ENCODE measurements at places on chromosomes 6 and 20.

GRCh38 chr20:22771706-22772105 lies 187.3 kb upstream of the FOXA2 start:
- DNase-seq = no peak

DNA sequence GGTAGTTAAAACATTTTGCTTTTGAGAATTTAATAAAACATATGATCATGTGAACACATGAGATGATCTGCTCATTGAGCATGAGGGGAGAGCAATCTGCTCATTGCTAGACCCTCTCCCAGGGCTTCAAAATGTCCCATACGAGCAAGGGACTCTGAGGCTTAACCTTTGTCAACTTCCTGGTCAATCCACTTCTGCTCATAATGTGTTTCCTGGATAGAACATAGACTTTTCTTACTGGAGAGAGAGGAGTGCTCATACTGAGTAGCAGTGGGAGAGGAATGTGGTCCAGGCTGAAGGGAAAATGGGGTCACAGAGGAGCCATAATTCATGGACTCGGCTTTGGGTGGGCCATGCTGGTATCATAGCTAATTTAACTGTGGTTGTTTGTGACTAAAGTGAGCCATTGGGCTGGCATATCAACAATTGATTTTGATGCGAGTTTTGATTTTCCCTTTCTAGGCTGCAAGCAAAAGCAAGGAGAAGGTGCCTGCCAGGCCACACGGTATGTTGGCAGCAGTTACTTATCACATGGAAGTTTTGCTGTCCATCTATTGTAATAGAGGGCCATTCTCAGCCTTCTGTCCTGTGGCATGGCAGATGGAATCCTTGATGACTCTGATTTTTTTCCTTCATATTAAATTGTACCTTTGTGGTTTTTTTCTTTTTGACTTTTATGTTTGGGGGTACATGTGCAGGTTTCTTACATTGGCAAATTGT lies 20.8 kb upstream of the ADGRF4 start:
- no peak for DNase-seq

DNA sequence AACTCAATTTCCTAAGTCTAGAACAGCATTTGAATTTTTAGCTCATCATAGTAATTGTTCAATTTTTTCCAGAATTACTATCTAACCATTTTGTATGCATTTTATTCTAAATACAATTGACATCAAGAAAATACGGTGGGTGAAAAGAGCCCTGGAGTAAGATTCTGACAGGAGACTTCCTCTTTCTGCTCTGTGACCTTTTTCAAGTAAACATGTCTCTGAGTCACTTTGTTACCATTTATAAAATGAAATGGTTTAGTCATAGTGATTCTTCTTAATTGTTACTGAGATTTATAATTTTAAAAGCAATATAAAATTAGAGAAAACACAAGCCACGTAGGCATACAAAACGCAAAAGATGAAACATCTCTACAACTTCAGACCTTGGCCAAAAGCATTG lies 80.2 kb downstream of the PLCB1 start:
- DNase-seq = peak; percentile 62

GRCh38 chr20:31544600-31544999 lies 30.4 kb downstream of the HM13 start:
- no peak for DNase-seq

GRCh38 chr6:153043719-153044118 lies 41.2 kb upstream of the MTRF1L start:
- DNase-seq = no peak

DNA sequence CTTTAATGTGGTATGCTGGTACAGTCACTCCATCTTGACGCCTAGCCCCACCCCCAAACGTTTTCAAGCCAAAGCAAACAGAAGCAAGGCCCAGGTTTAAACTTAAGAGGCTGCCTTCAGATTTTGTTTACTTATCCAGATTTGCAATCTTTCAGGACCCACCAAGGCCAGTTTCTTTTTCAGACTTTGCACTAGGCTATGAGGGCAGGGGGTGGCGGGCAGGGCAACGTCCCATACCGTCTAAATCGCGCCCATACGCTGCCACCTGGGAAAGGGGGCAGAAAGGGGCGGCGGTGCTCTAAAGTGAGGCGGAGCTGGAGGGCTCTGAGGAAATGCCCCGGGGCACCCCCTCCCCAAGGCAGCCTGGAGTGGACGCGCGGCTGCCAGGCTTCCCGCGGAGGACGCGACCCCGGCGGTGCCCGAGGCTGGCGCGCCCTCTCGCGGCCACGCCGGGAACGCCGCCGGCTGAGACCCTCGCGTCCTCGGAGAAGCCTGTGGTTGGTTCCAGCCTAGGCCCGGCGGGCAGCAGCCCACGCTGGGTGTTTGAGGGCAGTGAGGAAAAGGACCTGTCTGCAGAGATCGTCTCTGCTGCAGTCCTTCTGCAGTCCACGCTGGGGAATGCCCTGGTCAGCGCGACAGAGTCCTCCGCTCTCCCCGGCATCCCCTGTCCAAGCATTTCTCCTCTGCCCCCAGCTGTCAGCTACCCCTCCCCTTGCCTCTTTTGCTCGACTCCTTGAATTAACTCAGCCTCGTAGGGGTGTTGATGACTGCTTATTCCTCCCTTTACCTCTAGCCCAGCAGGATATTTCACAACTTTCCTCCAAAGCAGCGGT lies 129.2 kb upstream of the PRND start:
- peak; percentile 52 for DNase-seq

- no peak for DNase-seq
These were observed 104.3 kb downstream of the FARS2 start for GRCh38 chr6:5365436-5366195.

DNA sequence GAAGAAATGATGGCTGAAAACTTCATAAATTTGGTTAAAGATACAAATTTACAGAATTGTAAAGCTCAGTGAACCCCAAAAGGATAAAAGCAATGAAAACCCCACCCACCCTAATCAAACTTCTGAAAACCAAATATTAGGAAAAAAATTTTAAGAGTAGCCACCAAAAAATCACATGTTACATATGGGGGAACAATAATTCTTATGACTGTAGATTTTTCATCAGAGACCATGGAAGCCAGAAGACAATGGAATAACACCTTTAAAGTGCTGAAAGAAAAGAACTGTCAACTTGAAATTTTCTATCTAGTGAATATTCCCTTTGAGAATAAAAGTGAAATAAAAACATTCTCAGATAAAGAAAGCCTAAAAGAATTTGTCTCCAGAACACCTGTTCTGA lies 24.4 kb downstream of the PROCR start:
- DNase-seq = no peak

DNA sequence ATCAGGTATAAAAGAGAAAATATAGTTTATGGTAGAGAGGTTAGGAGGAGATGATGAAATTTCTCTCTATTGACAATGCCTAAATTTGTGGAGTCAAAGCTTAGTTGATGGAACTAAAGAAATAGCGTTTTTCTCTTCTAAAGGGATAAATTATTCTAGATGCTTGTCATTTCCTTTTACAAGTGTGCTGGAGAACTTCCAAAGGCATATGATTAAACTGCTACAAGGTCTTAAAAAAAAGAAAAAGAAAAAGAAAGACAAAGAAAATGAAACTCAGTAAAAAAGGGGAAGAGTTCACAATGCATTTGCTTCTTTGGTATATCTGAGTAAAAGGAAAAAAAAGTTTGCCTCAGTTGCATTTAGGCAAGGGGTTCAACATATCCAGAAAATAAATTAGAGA lies 499.8 kb upstream of the PTCHD4 start:
- peak; percentile 3 for DNase-seq

GRCh38 chr6:155366325-155366724 lies 52.0 kb upstream of the TFB1M start:
- DNase-seq = no peak

DNA sequence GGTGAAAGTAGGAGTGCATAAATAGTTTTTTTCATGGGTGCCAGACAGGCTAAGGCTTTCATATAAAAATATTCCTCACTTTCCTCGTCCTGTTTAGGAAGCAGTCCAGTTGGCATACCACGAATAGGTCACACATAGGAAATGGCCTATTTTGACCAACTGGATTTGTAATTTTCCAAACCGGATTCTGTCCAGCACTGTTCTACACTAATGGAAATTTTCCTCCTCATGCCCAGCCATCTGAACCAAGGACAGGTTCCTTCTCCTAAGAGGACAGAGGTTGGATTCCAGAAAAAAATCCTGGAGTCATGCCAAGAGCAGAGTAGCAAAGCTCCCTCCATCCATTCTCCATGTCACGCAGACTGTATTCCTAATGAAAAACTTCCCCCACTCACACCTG lies 43.1 kb downstream of the PANK2 start:
- DNase-seq = peak; percentile 20
